Glutamatergic neuron (in vitro differentiated cells): ENCODE measurements at places on chromosomes 2 and 18.

GRCh38 chr18:2406544-2406943 is 164.8 kb downstream of the METTL4 start:
- no peak for DNase-seq

DNA sequence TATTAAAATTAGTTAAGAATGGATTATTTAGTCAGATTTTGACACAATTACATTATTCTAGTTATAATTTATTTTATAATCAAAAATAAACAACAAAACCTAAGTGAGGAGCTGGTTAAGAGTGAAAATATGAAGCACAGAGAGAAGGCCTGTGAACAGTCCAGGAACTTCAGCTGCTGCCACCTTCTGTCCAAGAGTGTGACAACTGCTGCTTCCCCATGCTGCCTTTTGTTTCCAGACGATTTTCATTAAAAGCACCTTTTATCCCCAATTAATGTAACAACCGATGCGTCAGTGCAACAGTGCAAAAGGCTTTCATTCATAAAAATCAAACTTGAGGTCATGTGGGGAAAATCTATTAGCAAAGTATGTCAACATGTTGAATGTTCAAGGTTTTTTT is 363.6 kb downstream of the CTNNA2 start:
- DNase-seq: peak; percentile 57

- DNase-seq: peak; percentile 93
Observed at GRCh38 chr2:230712443-230713330, at the start of gene CAB39. CAB39 (plus strand) TSS chr2:230712842; CDS start chr2:230760002, 47,160 bp downstream.

GRCh38 chr2:60230037-60230436 is 323.4 kb downstream of the BCL11A start:
- DNase-seq: no peak

GRCh38 chr2:174873471-174873870 is 109.2 kb upstream of the CHRNA1 start:
- no peak for DNase-seq
